HFFc6 (cell line): ENCODE measurements at places on chromosomes 12 and 14.
A peak's percentile ranks its signal among the peaks of the same experiment; 100 is the strongest.

GRCh38 chr14:77184396-77185092, 2.9 kb downstream of the TMEM63C start:
- no peak for DNase-seq

- DNase-seq: no peak
Measured at GRCh38 chr14:25607192-25607591, 557.2 kb upstream of the STXBP6 start.

DNA sequence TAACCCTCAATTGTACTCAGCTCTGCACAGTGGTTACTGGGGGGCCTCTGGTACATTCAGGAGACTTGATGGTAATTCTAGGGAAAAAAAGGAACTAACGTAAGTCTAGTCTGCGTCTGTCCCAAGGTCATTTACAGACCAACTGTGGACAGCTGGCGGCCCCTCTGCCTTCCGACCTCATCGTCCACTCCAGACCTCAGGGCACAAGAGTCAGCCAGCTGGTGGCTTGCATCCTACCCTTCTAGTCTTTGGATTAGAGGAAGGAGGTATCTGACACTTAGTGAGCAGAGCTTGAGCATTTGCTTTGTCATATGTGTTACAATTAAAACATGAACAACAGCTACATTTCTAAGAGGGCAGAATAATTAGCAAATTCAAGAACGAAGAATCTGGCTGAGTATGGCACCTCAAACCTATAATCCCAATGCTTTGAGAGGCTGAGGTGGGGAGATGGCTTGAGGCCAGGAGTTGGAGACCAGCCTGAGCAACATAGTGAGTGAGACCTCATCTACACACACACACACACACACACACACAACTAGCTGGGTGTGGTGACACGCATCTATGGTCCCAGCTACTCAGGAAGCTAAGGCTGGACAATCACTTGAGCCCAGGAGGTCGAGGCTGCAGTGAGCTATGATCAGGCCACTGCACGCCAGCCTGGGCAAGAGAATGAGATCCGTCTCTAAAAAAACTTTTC, 36.5 kb downstream of the SSH1 start:
- DNase-seq: no peak

GRCh38 chr14:95250140-95250769, 69.5 kb downstream of the CLMN start:
- DNase-seq: no peak

DNA sequence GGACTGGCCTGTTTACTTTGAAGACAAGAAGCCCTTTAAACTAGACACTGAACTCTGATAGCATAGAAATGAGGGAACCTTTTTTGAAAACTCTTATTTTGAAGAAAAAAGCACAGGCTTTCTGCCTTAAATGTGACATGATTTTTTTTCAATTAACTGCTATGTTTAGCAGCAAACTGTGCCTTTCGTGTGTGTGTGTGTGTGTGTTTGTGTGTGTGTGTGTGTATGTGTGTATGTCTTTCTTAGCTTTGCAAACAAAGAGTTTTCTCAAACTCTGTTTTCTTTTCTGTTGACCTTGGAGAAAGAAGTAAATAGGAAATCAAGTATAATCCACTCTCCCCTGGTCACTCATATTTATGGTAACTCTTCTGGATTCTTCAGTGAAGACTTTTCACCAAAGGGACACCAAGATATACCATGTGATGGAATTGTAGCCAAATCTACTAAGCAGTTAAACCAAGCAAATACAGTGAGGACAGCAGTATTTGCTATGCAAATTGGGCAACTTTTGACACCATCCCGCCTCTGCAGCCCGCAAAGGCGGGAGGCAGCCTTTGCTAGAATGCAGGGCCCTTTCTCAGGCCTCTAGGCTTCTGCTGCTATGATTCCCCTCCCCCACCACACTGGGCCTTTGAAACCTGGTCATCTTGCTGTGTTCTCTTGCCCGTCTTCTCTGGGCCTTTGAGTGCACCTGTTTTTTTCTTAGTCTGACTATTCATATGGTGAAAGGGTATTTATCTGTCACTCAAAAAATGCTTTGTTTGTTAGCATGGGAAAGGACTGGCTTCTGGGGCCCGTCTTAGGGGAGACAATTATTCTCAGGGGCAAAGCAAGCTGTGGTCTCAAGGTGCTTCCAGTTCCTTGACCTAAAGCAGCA, 107.9 kb downstream of the MYRFL start:
- DNase-seq: no peak

- no peak for DNase-seq
Measured at GRCh38 chr14:104800015-104800770, 708 bp upstream of the ZBTB42 start.

DNA sequence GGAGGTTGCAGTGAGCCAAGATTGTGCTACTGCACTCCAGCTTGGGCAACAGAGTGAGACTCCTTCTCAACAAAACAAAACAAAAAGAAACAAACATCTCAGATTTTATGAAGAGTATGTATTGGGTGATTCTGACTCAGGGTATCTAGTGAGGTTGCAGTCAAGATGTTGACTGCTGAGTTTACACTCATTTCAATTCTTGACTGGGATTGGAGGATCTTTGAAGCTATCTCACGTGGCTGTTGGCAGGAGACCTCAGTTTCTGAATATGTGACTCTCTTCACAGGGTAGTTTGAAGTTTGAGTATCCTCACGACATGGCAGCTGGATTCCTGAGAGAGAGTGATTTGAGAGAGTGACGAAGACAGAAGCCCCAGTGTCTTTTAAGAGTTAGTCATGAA, 29.4 kb downstream of the ERC1 start:
- DNase-seq: no peak

- DNase-seq: no peak
Measured at GRCh38 chr12:29150462-29150861, 1.4 kb downstream of the FAR2 start.

DNA sequence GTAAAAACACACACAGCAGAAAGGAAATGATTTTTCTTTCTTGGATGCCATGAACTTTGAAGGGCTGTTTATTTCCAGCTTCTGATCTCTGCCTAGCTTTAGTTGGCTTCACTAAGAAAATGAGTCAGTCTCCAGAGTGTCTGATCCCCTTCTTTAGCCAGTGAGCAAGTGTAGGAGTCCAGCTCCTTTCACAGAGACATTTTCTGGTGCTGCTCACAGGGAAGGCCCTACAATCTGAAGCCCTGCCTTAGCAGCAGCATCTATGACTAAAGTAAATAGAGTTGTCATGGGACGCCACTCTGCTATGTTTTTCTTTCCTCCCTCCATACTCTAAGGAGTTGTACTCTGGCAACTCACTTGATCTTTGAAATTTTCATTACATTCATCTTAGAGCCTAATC, 103.5 kb downstream of the RPAP3 start:
- DNase-seq: no peak

DNA sequence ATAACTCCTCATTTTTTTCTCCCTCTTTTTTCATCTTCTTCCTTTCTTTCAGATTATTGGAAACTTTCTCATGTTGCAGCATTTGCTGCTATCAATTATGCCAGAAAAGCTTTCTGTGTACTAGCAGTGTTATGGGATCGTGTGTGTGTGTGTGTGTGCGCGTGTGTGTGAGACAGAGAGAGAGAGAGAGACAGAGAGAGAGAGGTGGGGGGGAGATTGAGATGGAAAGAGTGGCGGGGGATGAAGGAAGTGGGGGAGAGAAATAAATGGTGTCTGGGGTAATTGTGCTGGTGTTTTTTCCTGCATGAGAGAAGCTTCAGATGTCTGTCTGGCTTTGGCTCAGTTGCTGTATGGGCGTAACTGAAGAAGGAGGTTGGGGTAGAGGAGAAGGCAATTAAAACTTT, 268.9 kb downstream of the RAD51B start:
- DNase-seq: no peak

- peak; percentile 71 for DNase-seq
Measured at GRCh38 chr14:64569138-64569631, 19.4 kb downstream of the PPP1R36 start.

- DNase-seq: peak; percentile 59
Measured at GRCh38 chr14:54348001-54348611, 48.7 kb upstream of the CDKN3 start.

DNA sequence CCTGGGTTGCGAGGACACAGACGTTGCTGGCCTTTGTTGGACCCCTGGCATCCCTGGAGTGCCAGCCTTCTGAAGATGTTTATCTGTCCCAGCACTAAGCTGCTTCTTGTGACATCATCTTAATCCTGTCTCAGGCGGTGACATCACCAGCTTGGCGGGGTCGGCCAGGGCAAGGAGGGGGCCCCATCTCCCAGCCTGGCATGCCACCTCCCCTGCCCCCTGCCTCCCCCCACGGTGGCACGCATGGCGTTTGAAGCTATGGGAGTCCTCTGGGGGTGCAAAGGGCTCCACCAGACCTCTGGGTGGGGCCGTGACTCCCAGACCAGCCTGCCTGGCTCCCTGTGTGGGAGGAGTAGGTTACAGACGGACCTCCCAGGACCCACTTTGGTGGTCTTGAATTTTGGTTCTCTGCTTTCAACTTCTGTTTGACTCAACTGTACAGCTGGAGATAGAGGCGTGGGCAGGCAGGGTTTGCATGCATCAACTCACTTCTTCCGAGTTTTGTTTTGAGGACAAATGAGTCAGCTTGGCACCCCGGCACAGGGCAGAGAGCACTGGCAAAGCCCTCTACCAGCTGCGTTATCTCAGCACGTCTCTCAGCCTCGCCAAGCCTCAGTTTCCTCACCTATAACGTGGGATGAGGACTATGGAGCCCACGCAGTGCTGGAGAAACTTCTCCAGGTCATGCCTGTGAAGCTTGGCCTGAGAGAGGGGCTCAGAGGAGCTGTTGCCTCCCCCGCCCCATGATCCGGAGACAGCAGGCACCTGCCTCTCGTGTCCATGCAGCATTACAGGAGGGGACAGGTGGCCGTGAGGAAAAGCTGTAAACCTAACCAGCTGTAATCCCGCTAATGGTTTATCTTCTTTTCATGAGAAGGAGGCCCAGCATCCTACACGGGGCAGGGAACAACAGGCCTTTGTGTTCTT, 38.8 kb upstream of the EML1 start:
- no peak for DNase-seq

- DNase-seq: no peak
Measured at GRCh38 chr12:64747695-64748094, 11.5 kb downstream of the GNS start.

DNA sequence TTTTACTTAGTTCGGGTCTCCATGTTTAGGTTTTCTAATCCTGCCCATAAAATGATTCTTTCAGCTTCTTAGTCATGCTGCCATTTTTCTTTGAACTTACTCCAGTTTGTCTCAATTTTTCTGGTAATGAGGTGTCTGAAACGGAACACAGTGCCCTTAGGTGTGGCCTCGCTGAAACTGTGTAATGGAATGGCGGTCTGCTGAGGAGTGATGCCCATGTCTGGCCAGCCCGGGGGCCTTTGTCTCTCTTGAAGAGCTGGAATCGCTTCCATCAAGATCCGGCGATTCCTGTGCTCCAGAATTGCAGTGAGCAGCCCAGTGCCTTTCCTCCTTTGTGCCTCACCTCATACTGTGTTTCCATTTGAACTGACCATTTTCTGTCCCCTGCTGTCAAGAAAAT, 112.5 kb downstream of the FBXL14 start:
- DNase-seq: no peak

DNA sequence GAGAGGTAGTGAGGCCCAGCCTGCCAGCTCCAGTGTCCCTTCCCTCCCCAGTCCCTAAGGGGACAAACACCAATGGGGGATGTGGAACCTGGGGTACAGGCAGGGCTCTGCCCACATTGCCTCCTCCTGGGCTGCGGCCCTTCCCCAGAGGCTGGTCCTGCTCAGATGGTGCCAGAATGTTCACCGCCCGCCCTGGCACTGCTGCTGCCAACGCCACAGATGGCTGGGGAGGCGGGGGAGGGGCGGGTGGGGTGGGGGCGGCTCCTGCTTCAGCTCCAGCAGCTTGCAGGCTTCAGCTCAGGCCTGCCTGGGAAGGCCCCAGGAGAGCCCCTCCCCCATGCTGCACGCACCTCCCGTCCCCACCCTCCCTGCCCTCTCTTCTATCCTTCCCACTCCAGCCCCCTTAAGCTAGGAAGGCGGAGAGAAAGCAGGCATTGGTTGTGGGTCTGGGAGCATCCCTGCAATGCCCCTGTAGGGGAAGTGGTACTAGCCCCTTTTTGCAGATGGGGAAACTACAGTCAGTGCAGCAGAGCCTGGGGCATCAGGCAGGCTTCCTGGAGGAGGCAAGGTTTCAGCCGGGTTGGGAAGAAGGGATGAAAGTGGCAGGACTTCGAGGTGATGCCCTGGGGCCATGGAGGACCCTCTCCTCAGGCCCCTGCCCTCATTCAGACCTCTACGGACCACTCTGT, 2.0 kb upstream of the BEGAIN start:
- no peak for DNase-seq

- no peak for DNase-seq
Measured at GRCh38 chr12:47679785-47680184, 26.0 kb downstream of the RPAP3 start.

GRCh38 chr12:22993609-22994315, 368.8 kb downstream of the ETNK1 start:
- DNase-seq: no peak

GRCh38 chr14:29687866-29688265, 239.8 kb downstream of the PRKD1 start:
- DNase-seq: no peak

DNA sequence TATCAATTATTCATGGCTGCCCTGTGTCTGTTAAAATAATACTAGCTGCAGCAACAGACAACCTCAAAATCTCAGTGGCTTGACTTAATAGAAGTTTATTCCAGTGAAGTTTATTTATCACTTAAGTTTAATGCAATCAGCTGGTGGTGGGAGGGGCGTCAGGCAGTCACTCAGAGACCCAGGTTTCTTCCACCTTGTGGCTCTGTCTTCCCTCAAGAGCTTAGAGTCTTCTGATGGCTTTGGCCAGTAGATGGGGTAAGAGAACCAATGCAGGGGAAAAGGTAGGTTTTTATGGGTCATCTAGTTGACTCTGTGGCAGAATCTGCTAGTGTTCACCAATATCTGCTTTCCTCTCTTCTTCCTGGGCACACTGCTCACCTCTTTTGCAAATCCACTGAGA, 668.9 kb downstream of the AACS start:
- no peak for DNase-seq

- peak; percentile 50 for DNase-seq
Measured at GRCh38 chr12:26853303-26854030, 20.5 kb upstream of the ITPR2 start.

GRCh38 chr14:104169005-104169698, 30.8 kb downstream of the KIF26A start:
- no peak for DNase-seq

DNA sequence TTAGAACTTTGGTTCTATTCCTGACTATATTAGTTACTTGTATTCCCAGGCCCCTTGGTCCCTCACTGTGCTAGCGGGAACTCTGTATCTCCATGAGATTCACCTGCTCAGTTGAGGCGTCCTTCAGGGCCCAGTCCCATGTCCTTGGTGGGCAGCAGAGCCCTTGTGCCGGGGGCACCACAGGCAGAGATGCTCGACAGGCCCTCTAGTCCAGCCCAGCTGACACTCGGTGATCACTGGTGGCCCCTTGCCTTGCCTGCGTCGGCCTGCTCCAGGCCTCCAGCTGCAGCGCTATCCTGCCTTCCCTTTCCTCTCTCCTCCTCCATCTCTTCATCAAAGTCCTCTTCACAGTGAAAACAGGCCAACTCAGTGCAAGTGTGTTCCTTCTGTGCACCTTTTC, 70.0 kb downstream of the ANKRD9 start:
- no peak for DNase-seq
